ENCODE measurements at places on chromosomes 16 and 17.

- no peak for DNase-seq
These were observed 3.8 kb downstream of the RASL10B start for GRCh38 chr17:35735036-35735805.

GRCh38 chr16:80935691-80936090 is 71.0 kb downstream of the CMC2 start:
- DNase-seq, result no peak

GRCh38 chr17:8062807-8063483 is 24.1 kb downstream of the ALOX15B start:
- DNase-seq, result no peak

- peak; percentile 32 for DNase-seq
These were observed 7.2 kb upstream of the KRT36 start for GRCh38 chr17:41496803-41497484.

GRCh38 chr16:967077-967541 is 3.7 kb downstream of the LMF1 start:
- DNase-seq, result no peak

DNA sequence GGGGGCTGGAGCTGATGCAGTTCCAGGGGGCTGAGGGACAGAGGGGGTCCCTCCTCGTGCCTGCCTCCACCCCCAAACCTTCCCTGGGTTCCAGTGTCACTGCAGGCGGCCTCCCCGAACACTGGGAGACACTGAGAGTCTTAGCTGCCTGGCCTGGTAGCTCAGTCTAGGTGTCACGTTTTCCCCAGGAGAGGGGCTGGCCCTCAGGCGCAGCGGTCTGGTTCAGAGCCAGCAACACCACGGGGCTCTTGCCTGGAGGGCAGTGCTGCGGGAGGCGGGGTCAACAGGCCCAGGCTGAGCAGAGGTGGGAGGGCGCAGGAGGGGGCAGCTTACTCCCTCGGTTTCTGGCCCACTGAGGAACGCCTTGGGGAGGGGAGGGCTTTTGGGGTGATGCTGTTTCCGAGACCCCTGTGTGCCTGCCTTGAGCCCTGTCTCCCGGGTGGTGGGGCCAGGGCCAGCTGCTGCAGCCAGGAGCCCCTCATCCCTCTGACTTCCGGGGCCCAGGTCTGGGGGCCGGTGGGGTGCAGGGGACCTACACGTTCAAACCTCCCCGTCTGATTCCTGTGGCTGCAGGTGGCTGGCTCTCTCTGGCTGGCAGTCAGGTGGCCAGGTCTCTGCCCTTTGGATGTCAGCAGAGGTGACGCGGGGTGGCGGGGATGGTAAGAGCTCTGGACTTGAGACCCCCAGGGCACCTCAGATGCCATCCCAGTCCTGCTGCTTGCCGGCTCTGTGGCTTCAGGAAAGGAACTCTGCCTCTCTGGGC is 89.3 kb upstream of the GSE1 start:
- DNase-seq, result no peak
